ENCODE measurements at places on chromosomes 2 and 18. TPM values are rescaled to one million over a fixed set of nuclear protein-coding genes. Genes with fewer than 3 reads are reported as not detected.

The PTRHD1 gene
- 19.9 TPM for total RNA-seq

The CYRIA gene
- 18.1 TPM for total RNA-seq

The GNAL gene
- total RNA-seq: 0.22 TPM

The ATRAID gene
- 140 TPM for total RNA-seq

The RAB6C gene
- total RNA-seq: under 0.01 TPM
